A375 (cell line): ENCODE measurements at places on chromosomes 7 and 10. TPM values are rescaled to one million over a fixed set of nuclear protein-coding genes. Genes with fewer than 3 reads are reported as not detected.

The AZGP1 gene
- 24.6 and 29.4 TPM in 2 replicates for total RNA-seq

The YKT6 gene
- total RNA-seq = 112 TPM in 2 replicates

The IGFBP3 gene
- 154 and 159 TPM in 2 replicates for total RNA-seq

The ZP3 gene
- 5.5 and 6.5 TPM in 2 replicates for total RNA-seq

The MRLN gene
- total RNA-seq = not detected in 2 replicates

The SSC4D gene
- 0.64 and 0.75 TPM in 2 replicates for total RNA-seq

The ICA1 gene
- 14.6 and 33.6 TPM in 2 replicates for total RNA-seq

The DTX2 gene
- total RNA-seq = 12.4 and 19.7 TPM in 2 replicates

The CALY gene
- total RNA-seq = 0.41 TPM in 1 of 2 replicates, not detected in the other

The LRRC72 gene
- not detected in 2 replicates for total RNA-seq

The SHOC2 gene
- total RNA-seq = 14.8 and 17.5 TPM in 2 replicates

The PRKG1 gene
- 1.1 and 1.3 TPM in 2 replicates for total RNA-seq

The TBX20 gene
- total RNA-seq = 2.2 and 2.9 TPM in 2 replicates

The SLC16A9 gene
- 0.87 and 1.1 TPM in 2 replicates for total RNA-seq

The C10orf67 gene
- total RNA-seq = not detected in 2 replicates

The LAMTOR4 gene
- 172 and 196 TPM in 2 replicates for total RNA-seq

The TAS2R5 gene
- total RNA-seq = not detected in 2 replicates

The HABP2 gene
- total RNA-seq = 0.08 TPM in 1 of 2 replicates, not detected in the other

The MYH16 gene
- 0.87 and 1.7 TPM in 2 replicates for total RNA-seq

The DYNC1I1 gene
- total RNA-seq = 0.94 and 3.7 TPM in 2 replicates

The PRRT4 gene
- total RNA-seq = 0.05 TPM in 1 of 2 replicates, not detected in the other

The CLDN15 gene
- 6.2 and 8.5 TPM in 2 replicates for total RNA-seq

The GHRHR gene
- not detected in 2 replicates for total RNA-seq

The ZNF485 gene
- total RNA-seq = 2.8 and 4.2 TPM in 2 replicates

The TRDMT1 gene
- total RNA-seq = 3.2 and 5.9 TPM in 2 replicates

The MAGI2 gene
- 2.9 and 3.5 TPM in 2 replicates for total RNA-seq

The ARHGAP22 gene
- 3.7 and 4.2 TPM in 2 replicates for total RNA-seq

The GPR15LG gene
- not detected in 2 replicates for total RNA-seq

The ANKRD2 gene
- 0.37 and 0.57 TPM in 2 replicates for total RNA-seq

The CDC14C gene
- not detected in 2 replicates for total RNA-seq

The RASSF4 gene
- 1.7 and 2.6 TPM in 2 replicates for total RNA-seq

The HOXA4 gene
- total RNA-seq = 2.9 and 4.0 TPM in 2 replicates

The TEX36 gene
- 0.27 and 0.30 TPM in 2 replicates for total RNA-seq

The OPALIN gene
- total RNA-seq = not detected in 2 replicates

The HDAC9 gene
- total RNA-seq = 11.6 and 12.9 TPM in 2 replicates

The NPSR1 gene
- not detected in 2 replicates for total RNA-seq

The SPDYE11 gene
- not detected in 2 replicates for total RNA-seq

The HBP1 gene
- total RNA-seq = 32.4 and 36.3 TPM in 2 replicates

The GPER1 gene
- 0.30 and 0.48 TPM in 2 replicates for total RNA-seq

The MSMB gene
- total RNA-seq = not detected in 2 replicates
